ENCODE measurements at places on chromosomes 3 and 15.
A peak's percentile ranks its signal among the peaks of the same experiment; 100 is the strongest.

GRCh38 chr3:47847260-47847659 is 44.3 kb downstream of the DHX30 start:
- no peak for DNase-seq

- DNase-seq = no peak
These were observed 12.6 kb upstream of the LCTL start for GRCh38 chr15:66578286-66578875.

- no peak for DNase-seq
These were observed 77.0 kb upstream of the PRR23C start for GRCh38 chr3:139121513-139122220.

DNA sequence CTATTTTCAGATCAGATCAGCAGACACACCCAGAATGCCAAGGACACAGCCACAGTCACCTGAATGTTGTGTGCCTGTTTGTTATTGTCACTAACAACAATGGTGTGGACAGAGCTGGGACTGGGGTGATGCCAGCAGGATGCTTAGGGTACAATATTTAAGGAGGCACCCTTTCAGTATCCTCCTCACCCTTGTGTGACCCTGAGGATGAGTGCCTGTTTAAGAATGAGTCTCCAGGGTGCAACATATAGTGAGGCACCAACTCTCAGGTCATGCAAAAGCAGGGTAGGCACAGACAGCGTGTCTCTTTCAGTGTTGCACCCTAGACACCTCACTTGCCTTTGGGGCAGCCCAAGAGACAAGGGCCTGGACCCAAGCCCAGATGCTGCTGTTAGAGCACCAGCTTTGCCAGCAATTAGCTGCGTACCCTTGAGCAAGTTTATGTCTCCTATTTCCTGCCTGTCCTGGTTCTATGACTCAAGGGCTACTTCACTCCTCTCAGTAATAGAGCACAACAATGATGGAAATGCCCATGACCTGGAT is 122.6 kb downstream of the AQP9 start:
- peak; percentile 67 for DNase-seq

DNA sequence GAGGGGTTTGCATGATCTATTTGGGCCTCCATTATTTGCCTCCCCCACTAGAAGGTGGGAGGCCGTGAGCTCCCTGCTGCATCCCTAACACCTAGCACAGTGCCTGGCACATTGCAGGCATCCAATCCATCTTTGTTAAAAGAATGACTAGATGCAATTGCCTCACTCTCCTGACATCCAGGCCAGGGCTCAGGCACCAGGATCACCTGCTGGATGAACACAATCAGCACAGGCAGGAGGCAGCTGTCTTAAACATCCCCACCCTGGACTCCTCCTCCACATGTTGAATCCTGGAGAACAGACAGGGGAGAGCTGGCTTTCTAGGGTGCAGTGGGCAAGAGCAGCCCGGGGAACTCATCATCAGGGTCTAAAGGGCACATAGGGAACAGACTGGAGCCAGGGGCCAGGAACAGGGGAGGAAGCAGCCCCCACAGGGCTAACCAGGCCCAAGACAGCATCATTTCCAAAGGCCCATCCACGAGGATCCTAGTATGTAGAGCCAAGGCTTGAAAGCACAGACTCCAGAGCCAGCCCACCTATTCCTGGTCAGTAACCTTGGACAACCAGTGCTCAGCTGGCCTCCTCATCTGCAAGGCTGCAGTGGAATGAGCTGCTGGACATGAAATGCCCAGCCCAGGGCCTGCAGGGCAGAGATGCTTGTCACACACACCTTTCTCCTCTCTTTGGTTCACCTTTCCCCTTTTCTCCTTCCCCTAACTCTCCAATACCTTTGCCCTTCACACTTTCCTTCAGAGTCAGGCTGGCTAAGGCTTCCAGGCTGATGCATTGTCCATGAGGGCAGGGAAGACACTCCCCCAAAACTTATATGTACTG is 254.4 kb upstream of the TLE3 start:
- no peak for DNase-seq

Data from left ventricle myocardium inferior (tissue), 1 donor.